ENCODE measurements at places on chromosomes 5 and 9.

- no peak for DNase-seq
Measured at GRCh38 chr9:130766021-130766926, 68.8 kb upstream of the ABL1 start.

DNA sequence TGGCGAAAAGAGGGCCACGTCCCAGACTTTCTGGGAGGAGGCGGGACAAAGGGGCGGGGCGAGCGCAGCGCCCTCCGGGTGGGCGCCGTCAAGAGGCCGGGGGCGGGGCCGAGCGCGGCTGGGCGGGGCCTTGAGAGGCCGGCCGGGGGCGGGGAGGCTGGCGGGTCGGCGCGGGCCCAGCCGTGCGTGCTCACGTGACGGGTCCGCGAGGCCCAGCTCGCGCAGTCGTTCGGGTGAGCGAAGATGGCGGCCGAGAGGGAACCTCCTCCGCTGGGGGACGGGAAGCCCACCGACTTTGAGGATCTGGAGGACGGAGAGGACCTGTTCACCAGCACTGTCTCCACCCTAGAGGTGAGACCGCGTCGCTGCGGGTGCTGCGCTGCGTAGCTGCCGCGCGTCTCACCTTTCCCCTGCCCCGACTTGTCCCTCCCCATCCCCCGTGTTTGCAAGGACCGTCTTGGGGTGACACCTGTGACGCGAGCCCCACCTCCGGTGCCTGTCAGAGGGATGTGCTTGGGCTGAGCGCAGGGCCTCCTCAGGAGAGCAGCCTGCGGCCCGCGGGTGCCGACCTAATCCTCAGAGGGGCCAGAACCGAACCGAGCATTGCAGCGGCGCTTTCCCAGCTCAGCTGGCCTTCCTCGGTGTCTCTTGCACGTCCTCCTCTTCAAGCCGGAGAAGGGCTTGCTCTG is at the start of gene SNX2:
SNX2 (plus strand) TSS at position 220 of the 689 bp plus-strand sequence; CDS start at position 244, 24 bp downstream.
- DNase-seq, result peak; percentile 90

DNA sequence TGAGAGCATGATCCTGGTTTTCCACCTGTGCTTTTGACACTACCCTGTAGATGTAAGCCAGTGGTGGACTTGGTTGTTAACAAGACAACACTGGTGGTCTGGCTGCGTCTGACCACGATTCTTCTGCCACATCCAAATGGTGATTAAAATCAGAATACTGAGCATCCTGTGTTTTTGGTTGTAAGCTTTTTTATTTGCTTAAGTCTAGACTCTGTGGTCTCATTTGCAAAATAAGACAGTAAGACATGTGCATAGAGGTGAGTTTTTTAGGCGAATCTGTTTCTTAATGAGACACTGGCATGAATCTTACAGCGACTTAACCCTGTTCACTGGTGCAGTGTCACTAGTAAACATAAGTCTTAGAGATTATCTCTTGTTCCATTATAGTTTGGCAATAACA is 165.4 kb downstream of the ARHGEF28 start:
- no peak for DNase-seq

DNA sequence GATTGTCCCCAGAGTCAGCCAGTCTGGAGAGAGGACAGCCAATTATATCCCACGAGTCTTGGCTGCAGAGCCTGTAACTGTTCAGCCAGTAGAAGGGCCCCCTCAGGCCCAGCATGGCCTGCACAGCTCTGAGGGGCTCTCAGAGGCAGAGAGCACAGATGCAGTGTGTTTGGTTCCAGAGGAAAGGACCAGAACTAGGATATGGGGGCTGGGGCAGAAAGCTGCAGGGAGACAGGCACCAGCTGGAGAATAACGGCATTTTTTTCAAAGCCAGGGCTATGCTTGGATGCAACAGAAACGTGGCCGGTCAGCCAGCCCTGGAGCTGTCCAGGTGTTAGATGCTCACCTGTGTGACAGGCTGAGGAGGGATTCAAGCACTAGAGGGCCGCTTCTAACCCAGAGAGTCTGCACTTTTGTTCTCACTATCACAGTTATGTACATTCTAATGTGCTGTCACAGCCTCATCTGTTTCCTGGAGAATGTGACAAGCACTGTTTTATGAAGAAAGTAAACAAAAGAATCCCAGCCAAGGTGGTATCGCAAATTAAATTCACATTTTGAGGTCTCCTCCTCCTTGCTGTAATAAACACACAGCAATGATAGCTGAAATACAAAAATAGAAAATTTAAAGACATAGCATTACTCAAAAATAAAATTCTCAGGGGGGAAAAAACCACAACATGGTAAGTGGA is 96.5 kb downstream of the GABBR2 start:
- no peak for DNase-seq

DNA sequence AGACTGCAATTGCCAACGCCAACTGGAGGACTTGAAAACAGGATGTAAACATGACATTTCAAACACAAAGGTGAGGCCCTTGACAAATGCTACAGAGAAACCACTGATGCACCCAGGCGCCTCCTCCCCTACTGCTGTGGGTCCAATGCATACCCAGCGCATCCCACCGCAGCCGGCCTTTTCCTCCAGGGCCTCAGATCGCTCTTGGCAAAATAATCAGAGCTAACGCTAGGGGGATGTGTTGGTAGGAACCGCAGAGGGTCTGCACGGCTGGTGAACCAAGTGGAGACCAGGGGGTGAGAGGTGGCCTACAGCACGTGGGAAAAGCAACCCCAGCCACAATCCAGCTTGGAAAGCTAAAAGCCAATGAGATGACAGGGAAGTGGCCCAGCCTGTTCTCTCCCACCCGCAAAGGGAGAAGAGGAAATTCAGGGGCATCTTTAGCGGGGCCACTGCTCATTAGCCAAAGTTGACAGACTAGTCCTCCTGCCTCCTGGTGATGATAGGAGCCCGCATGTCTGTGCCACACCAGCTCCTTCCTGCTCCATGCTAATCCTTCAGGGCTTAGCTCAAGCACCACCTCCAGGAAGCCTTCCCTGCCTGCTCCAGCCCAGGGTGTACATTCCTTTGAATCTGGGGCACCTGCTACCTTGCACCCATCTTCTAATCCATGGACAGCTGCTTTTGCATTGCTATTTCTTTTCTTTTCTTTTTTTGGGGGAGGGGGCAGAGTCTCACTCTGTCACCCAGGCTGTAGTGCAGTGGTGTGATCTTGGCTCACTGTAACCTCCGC is 5.9 kb downstream of the FAM163B start:
- no peak for DNase-seq

GRCh38 chr5:35212122-35212982 is 17.9 kb downstream of the PRLR start:
- no peak for DNase-seq

- no peak for DNase-seq
Measured at GRCh38 chr5:127916885-127917573, 166.5 kb upstream of the SLC12A2 start.

DNA sequence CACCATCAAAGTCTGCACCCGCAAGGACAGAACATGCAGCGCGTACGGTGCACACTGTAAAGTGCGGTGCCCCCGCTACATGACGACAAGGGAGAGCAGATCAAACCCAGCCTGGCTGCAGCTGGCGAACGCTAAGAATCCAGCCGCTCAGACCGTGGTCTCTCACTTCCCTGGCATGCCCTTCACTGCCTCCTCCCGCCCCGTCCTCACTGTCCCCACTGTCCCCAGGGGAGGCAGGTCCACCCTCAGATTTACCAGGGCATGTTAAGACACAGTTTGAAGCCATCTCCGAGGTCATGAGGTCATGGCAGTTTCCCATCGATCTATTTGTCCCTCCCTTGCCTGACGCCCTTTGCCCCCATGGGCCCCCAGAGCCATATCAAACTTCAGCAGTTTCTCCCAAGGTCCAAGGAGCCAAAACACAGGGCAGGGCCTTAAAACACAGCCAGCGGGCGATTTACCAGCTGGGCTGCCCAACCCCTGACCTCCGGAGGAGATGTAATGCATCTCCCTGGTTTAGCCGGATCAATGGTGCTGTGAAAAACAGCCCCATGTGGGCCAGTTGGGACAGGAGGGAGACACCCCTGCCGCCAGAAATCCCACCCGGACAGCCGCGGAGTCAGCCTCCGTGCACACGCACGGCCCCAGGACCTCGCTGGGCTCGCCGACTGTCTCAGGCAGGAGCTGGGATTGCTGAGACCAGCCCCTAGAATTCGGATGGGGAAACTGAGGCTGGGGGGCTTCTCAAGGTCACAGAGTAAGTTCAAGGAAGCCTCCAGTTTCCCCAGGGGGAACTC is 52.3 kb upstream of the FUBP3 start:
- DNase-seq, result no peak

- no peak for DNase-seq
Measured at GRCh38 chr5:61277190-61277589, 54.9 kb upstream of the ZSWIM6 start.

- no peak for DNase-seq
Measured at GRCh38 chr5:156383510-156384265, 56.7 kb downstream of the SGCD start.

GRCh38 chr9:133709691-133710571 is 28.2 kb downstream of the SARDH start:
- no peak for DNase-seq

DNA sequence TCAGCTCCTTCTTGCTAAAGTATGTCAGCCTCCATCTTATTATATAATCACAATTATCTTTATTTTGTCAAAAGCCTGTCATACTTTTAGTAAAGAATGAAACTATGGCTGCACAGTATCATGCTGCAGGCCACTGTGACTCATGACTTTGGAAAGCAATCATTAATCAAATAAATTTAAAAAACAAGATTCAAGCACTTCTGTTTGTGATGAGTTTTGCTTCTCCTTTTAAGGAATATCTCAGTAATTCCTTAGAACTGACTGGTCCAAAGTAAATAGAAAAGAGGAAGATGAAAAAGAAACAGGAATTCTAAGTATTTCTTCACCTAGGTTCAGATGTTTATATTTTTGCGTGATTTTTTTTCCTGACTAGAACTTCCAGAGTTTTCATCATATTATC is 83.1 kb downstream of the EDIL3 start:
- no peak for DNase-seq

DNA sequence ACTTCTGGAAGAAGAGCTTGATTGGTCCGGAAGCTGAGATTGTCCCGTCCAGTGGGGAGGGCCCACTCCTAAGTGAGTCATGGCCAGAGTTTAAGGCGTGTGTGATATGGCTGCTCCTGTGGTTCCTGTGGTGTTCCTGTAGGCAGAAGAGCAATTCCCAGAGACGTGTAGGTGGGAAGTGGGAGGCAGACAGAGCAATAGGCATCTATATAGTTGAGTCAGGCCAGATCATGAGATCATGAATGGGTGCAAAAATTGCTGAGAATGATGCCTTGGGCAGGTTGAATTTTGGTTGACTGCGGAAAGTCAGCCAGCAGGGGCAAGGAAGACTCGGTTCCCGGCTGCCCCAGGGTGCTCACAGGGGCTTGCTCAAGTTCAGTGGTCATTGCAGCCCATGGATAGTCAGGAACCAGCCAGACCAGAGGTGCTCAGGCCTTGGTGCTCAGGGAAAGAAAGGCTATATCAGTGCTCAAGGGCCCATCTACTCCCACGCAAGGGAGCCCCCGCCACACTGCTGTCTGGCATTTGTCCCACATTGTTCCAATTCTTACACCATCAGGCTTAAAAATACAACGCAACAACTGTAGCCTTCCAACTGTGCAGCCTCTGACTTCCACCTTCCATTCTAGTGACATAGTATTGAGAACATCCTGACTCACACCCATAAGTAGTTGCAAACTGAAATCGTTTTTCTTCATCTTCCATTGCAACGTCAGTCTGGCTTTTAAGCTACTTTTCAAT is 21.0 kb upstream of the GSN start:
- no peak for DNase-seq

DNA sequence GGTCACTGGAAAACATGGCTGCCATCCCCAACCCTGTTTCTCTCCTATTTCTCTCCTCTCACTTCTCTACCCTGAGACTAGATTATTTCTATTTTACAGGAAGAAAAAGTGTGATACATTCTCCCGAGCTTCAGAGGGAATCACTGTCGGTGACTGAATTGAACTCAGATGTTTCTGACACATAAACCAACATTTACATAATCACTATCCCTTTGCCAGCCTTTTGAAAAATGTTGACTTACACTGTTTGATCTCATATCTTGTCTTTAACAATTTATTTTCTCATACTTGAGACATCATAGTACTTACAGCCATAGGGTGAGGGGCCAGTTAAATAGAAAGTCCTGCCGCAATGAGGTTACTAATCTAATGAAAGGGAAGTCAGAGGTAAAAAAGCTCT is 25.1 kb upstream of the PPP2CA start:
- DNase-seq, result no peak

- no peak for DNase-seq
Measured at GRCh38 chr9:137266162-137266527, 11.0 kb downstream of the NELFB start.

GRCh38 chr9:14418941-14419937 is 105.3 kb upstream of the NFIB start:
- DNase-seq, result no peak

DNA sequence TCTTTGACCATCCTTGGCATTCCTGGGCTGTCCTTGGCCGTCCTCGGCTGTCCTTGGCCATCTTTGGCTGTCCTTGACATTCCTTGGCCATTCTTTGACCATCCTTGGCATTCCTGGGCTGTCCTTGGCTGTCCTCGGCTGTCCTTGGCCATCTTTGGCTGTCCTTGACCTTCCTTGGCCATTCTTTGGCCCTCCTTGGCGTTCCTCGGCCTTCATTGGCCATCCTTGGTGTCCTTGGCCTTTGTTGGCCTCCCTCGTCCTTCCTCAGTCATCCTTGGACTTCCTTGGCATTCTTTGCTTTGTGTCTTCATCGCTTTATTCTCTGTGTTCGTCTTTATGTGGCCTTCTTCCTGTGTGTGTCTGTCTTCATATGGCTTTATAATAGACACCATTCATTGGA is 20.7 kb downstream of the NDUFS6 start:
- DNase-seq, result no peak

DNA sequence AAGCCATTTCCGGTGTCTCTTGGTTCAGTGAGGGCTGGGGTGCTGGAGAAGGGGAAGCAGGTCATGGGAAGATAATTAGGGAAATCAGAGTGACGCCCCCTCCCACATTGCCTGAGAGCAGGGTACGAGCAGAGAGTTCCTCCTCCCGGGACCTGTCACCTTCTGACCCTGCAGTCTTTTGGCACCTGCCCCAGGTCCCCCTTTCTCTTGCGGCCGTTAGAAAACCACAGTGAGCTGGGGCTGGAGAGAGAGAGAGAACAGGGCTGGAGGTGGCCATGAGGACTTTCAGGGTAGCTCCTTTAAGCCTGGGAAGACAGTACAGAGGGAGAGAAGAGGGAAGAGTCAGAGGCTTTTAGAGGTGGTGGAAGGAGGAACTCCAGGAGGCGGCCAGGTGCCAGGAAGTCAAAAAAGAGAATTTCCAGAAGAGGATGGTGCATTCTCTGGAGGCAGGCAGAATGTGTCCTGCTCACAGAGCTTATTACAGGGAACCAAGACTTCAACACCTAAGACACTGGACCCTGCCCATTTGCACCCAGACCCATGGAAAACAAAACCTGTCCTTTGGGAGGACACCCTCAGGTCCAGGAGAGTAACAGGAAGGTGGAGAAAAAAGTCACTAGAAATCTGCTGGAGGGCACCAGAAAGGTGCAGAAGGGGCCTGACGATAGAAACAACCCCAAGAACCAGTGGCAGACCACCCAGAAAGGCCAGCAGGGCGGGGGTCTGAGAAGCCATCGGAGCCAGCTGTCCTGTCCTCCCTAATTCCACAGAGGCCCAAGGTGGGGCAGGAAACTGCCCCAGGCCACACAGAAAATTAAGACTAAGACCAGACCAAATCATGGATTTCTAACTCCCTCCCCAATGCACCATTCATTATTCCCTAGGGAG is 6.5 kb upstream of the ACSL6 start:
- no peak for DNase-seq

- no peak for DNase-seq
Measured at GRCh38 chr5:115072266-115073064, 97.2 kb downstream of the TRIM36 start.
